ENCODE measurements at places on chromosomes 16 and 17. TPM values are rescaled to one million over a fixed set of nuclear protein-coding genes. Genes with fewer than 3 reads are reported as not detected.

GRCh38 chr17:63476459-63476853, 405 bp upstream of the ACE start:
- no peak for DNase-seq

GRCh38 chr17:310111-311010, 42.2 kb downstream of the RPH3AL start:
- DNase-seq = no peak

The DYNC1LI2 gene
- total RNA-seq = 183 TPM

The ZP2 gene
- not detected for total RNA-seq

DNA sequence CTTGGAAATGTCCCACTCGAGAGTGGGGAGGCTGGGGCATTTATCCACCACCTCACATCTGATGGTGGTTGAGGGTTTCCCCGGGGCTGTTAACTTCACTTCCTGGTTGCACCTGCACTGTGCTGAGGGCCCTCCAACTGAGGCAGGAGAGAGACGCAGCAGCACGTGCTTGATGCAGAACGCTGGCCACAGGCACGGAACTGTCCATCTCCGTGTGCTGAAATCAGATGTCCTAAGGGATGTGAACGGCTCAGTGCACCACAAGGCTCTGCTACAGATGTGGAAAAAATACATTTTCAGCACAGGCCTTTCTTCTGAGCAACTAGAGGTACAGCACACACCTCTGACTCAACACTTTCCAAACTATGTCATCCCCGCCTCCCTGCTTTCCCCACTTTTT, 114.8 kb upstream of the C16orf82 start:
- DNase-seq = no peak

DNA sequence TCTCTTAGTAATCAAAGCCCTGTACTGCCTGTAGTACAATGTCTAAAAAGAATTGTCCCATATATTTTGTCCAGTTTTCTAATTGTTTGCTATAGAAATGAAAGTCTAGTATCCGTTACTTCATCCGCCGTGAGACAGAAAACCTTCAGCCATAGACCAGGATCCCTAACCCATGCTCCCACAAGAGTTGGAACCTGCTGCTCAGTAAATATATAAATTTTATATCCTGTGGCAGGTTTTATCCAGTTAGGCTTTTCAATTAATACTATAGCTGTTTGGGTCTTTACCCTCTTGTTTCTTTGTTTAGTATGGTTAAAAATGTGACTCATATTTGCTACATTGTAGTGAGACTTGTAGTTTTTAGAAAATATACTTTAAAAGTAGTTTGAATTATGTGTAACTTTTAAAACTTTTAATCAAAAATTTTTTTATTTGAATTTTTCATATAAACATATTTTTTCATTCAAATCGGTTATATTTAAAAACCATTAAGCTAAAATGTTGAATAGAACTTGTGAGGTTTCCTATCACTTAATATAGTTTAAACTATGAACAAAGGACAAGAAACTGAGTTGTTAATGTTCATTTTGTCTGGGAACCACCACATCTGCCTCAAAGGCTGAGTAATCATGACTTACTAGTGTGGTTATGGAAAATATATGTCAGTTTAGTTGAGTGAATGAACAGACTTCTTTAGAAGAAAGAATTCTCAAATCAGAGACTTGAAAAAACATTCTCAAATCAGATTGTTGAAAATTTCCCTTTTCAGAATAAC, 54.8 kb downstream of the VMP1 start:
- DNase-seq = no peak
